Stimulated activated CD8-positive, alpha-beta memory T cell treated with anti-CD3 and anti-CD28 coated beads, Interleukin-4, amount 100 ng/mL, for 24 hours (primary cell): ENCODE measurements at places on chromosomes 6 and 20.
A peak's percentile ranks its signal among the peaks of the same experiment; 100 is the strongest.

DNA sequence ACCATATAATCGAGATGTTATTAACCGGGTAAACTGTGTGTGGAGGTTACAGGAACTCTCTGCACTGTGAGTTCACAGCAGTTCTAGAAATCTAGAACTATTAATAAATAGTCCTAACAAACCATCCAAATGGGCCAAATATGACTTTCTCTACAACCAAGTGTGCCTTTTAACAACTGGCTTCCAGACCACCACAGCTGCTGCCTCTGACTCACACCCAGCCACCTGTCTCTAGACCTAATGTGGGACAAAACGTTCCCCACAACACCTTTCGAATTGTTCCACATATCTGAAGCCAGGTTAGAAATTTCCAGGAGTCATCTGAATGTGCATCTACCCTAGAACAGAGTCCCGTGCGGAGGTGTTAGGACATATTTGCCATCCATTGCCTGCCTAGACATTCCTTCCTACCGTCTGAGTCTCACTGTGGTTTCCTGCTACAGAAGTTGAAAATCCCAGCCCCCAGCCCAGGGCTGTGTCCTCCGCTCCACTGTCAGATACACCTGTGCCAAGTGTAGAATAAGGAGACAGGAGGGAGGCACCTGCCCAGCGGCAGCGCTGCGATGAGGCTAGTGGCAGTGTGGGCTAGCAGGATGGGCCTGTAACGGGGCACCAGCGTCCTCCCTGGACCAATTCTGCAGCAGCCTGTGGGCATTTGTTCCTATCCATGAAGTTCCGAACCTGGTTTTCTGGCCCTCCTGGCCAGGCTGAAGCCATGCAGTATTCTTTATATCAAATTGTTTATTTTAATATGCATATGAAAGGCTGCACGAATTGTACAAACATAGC is 28.5 kb upstream of the MAP3K4 start:
- DNase-seq: no peak

DNA sequence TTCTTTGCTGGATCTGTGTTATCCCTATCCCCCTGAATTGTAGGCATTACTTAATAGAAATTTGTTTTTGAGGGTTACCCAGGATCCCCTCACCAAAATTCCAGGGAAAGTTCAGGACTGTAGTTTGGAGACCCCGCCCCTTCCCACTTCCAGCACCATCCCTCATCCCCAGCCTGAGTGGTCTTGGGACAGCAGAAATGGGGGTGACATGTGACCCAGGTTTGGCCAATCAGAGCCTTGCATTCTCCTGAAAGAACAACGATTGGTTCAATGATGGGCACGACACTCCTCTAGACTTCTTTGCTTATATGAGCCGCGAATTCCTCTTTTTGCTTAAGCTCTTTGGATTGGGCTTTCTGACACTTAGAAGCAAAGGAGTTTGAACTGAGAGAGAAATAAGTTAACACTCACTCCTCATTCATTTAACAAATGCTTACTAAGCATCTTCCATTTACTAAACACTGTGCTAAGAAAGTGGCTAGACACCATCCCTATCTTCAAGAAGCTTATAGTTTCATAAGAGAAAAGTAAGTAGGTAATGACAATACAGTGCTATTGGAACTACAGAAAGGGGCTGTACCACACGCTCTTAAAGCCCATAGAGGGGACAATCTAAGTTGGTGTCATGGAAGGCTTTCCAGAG is 24.9 kb upstream of the PAQR8 start:
- DNase-seq: no peak

DNA sequence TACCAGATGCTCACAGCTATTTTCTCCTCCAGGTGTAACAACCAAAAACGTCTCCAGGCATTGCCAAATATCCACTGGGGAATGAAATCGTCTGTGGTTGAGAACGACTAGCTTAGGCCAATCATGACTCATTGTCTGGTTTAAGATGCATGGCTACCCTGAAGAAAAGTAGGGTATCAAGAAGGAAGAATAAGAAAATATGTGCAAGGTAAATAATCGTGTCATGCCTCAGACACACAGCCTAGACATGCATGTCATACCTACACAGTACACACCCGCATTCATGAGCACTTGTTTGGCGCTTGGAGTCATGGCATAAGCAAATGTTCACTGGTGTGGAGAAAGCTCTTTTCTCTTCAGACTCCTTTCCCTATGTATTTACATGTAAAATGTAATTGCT is 745.7 kb downstream of the MAFB start:
- DNase-seq: no peak

GRCh38 chr6:109939654-109940053 is 38.5 kb upstream of the GPR6 start:
- no peak for DNase-seq

DNA sequence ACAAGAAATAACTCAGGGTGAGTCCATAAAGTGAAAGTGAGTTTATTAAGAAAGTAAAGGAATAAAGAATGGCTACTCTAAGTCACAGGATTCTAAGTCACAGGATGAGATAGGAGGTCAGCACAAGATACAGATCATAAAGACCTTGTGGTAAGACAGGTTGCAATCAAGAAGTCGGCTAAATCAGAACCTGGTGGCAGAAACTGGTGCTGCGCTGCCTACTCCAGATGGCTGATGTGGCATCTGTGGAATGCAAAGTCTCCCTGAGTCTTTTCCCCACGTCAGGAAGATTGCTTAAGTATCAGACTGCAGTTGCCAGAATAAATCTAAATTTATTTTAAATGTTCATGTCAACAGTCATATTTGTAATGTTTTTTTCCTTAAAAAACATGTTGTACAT is 10.7 kb upstream of the KCNK15 start:
- DNase-seq: no peak

DNA sequence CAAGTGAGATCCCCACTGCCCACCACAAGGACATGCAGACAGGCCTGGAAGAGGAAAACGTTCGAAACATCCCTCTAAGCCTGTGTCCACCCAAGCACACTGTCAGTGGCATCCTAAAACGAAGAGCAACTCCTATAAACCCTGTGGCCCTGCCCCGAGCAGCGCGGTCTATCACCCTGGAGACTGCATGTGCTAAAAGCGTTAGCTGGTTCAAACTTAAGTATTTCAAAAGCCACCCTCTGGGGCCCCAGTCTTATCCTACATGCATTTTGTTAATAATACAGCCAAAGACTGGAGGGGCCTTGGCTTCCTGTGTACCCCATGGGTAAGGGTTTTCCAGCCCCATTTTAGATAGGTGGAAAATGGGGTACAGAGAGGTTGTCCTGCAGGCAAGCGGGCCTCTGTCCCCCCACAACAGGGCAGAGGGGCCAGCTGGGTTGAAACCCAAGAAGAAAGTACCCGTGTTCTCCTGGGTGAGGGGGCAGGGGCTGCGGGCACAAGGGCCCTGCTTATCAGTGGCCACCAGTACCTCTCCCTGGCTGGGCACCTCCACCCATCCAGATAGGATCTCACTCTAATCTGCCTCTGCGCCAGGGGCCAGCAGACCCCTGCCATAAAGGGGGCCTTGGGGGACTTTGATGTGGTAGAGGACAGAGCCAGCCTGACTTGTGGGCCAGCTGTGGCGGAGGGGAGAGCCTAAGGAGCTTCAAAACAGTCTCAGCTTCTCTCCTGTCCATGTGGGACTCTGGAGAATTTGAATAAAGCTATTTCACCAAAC is 28.3 kb downstream of the PREX1 start:
- no peak for DNase-seq

GRCh38 chr20:54067606-54068174 is 2.7 kb downstream of the BCAS1 start:
- no peak for DNase-seq

GRCh38 chr6:127812985-127813698 is 87.7 kb downstream of the THEMIS start:
- DNase-seq: peak; percentile 11

GRCh38 chr20:64005394-64005793 is 24.5 kb downstream of the PRPF6 start:
- DNase-seq: no peak

- DNase-seq: no peak
Observed at GRCh38 chr6:40524797-40525585, 62.2 kb downstream of the LRFN2 start.

- DNase-seq: peak; percentile 52
Observed at GRCh38 chr6:34182751-34183531, 37.1 kb upstream of the GRM4 start.

DNA sequence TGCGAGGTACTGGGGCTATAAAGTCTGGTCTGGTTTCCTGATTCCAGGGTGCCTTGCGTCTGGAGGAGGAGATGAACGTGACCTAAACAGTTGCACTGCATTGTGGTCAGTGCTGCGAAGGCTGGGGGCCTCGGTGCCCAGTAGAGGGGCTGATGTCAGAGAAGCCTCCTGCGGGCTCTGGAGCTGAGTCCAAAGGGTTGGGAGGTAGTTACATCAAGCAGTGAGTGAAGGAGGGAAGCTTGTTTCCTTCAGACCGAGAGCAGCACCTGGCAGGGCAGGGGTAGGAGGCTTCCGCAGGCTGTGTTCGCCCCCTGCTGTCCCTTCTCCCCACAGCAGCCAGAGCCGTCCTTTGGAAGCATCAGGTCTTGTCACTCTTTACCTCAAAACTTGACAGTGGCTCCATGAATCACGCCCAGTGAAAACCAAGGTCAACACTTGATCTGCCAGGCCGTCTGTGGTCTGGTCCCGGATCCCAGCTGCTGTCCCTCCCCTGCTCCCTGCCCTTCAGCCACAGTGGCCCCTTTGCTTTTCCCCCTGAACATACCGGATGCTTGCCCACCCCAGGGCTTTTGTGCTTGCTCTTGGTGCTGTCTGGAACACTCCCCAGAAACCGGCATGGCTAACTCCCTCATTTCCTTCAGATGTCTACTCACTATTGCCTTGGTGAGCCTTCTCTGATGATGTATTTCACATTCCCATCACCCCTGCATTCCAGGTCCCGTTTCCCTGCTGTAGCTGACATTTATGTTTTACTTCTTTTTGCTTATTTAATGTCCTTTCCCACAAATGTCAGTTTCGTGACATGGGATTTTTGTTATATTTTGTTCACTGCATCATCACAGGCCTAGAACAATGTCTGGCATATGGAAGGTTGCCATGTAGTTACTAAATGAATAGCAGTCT is 7.0 kb downstream of the DYNLRB1 start:
- DNase-seq: peak; percentile 38

GRCh38 chr6:30102970-30103871 is 9.7 kb downstream of the TRIM31 start:
- DNase-seq: peak; percentile 70

DNA sequence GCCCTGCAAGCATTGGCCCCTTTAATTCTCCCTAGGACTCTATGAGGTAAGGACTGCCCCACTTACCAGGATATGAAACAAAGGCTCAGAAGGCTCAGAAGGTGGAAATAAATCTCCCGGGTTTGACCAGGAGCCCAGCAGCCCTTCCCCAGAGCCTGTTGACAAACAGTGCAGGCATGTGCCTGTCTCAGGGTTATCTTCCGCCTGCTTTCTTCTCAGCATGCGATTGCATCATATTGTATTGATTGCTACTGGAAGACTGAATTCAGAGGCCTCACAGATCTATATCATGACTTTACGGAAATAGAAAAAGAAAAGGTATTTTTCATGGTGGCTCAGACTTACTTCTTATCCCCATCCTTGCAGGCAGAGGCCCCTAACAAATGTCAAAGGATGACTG is 92.7 kb downstream of the PHACTR3 start:
- no peak for DNase-seq

DNA sequence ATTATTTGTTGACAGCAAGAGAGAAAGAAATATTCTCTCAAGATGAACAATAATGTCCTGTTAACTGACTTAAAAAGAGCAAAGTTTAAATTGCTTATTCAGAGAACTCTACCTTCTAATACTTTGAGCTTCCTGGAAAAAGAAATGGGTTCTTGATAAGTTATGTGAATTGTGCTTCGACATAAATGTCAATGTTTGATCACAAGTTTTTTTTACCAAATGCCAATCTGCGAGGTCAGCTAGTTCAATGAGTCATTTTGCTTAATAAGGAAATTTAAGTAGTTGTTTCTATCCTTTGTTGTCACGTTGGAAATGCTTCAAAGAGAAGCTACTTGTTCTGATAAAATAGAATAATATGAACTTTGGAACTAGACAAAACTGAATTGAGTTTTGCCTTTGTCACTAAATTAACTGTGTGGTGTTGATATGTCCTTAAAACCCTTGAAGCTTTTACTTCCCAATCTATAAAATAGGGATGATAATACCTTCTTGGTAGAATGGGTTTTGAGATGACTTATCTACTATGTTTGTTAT is 642.1 kb upstream of the FLRT3 start:
- DNase-seq: no peak

DNA sequence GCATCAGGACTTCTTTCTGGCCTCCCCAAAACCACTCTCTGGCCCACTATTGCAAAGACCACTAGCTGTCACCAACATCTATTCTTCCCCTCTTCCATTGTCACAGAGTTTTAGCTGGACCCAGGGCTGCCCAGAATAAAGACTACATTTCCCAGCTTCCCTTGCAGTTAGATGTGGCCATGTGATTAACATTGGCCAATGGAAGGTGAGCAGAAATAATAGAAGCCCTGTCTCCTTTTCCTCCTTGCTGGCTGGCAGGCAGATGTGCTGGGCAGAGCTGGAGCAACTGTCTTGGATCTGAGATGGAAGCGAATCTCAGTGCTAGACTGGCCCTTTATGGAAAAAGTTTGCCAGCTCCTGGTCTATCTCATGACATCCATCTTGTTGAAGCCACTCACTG is 97.0 kb downstream of the KCNB1 start:
- no peak for DNase-seq

GRCh38 chr6:6734479-6735465 is 146.3 kb downstream of the LY86 start:
- DNase-seq: no peak

- no peak for DNase-seq
Observed at GRCh38 chr6:26258212-26258977, 106.6 kb upstream of the BTN3A2 start.

DNA sequence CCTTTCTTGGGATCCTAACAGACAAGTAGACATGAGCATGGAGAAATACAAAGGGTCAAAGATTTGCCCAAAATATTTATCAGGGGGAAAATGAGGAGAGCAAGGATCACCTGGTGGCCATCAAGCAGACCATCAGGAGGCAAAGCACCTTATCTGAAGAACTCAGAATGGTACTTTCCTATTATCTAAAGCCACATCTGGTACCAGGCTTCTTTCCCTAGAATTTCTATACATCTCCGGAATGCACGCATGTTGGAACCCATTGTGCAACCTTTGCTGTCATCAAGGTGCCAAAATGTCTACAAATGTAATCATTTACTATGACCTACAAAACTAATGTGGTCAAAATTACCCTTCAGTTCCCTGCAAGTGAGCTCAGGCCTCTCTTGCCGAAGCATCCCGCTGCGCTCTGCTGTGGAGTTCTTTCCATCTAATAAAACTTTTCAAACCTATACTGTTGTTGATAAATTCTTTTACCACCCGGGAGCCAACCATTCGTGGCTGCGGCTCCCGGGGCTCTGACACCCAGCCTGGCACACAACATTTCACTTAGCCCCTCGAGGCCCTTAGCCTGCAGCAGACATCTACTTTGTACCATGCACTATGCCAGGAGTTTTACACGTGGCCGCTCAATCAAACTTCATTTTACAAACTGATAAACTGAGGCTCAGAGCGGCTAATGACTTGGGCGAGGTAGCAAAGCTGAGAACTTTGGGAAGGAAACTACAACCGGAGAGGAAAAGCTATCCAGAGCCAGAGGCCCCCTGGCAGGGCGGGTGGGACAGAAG is 3.8 kb upstream of the CPXM1 start:
- no peak for DNase-seq

GRCh38 chr6:13617066-13617465 is 1.9 kb downstream of the NOL7 start:
- no peak for DNase-seq

GRCh38 chr6:151652325-151652724 is 155.2 kb upstream of the ESR1 start:
- no peak for DNase-seq
